ENCODE measurements at places on chromosomes 5 and 9.
A peak's percentile ranks its signal among the peaks of the same experiment; 100 is the strongest.

DNA sequence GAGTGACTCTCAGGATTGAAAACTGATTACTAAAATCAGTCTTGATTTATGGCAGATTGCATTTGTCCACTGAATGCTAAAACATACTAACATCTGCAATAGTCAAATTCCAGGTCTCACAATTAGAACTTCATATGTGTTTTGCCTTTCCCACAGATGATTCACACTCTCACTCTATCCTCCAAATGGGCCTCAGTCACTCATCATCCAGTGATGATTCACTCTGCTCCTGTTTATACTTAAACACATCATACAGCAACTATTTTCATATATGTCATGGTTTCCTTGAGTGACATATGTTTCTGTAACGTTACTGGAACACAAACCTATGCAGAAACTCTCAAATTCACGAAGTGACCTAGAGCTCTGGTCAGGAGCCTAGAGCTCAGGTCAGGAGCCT is 512.9 kb downstream of the HINT1 start:
- no peak for DNase-seq

- DNase-seq, result no peak
Observed at GRCh38 chr5:66306105-66306843, 162.2 kb downstream of the SREK1 start.

- DNase-seq, result peak; percentile 42
Observed at GRCh38 chr9:91150273-91150997, 211.3 kb downstream of the AUH start.

- no peak for DNase-seq
Observed at GRCh38 chr9:34773306-34773910, 63.5 kb upstream of the CCL21 start.

- no peak for DNase-seq
Observed at GRCh38 chr5:78509884-78510769, 138.4 kb downstream of the LHFPL2 start.

Data from vagina (tissue), 2 donors.